Kidney capillary endothelial cell (primary cell): ENCODE measurements at places on chromosomes 12 and 14.

- DNase-seq = no peak
Measured at GRCh38 chr12:54980341-54980740, 4.2 kb downstream of the TESPA1 start.

- DNase-seq = no peak
Measured at GRCh38 chr14:40074169-40074568, 641.9 kb upstream of the FBXO33 start.

GRCh38 chr12:89836026-89836425 is 127.4 kb upstream of the ATP2B1 start:
- DNase-seq = no peak

- DNase-seq = no peak
Measured at GRCh38 chr12:5220099-5220498, 176.4 kb downstream of the KCNA5 start.

- peak; percentile 22 for DNase-seq
Measured at GRCh38 chr14:53325176-53325806, 172.2 kb upstream of the DDHD1 start.

DNA sequence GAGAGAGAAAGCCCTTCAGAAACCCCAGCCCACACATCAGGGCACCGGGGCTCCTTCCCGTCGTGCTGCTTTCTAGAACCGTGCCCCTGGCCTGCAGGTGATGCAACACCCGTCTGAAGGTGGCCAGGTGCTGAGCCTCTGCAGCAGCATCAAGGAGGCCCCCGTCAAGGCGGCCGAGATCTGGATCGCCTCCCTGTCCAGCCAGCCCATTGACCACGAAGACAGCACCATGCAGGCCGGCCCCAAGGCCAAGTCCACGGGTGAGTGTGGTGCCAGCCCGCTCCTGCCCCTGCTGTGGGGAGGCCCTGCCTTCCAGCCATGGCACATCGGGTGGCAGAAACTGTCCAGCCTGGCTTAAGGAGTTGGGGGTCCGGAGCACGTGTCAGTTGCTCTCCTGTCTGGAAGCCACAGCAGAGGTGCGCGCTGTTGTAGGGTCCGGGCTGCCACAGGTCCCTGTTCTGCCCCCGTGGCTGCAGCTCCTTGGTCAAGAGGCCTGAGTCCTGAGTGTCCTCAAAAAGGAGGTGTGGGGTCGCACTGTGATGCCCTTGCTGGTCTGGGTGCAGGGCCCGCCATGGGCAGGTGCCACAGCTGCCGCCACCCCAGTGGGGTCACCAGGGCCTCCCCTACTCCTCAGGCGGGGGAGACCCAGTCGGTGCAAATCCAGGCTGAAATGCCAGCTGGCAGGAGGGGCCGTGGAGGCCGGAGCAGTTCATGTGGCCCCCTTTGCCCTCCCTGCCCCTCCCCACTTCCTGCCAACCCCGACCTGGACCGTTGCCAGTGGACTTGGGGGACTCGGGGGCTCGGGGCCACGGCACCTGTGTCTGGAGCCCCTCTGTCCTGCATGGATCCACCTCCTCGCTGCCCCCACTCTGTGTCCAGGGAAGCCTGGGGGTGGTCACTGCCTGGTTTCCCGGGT is 31.0 kb upstream of the TEX22 start:
- no peak for DNase-seq

- no peak for DNase-seq
Measured at GRCh38 chr14:104879201-104879982, 14.3 kb downstream of the CEP170B start.

DNA sequence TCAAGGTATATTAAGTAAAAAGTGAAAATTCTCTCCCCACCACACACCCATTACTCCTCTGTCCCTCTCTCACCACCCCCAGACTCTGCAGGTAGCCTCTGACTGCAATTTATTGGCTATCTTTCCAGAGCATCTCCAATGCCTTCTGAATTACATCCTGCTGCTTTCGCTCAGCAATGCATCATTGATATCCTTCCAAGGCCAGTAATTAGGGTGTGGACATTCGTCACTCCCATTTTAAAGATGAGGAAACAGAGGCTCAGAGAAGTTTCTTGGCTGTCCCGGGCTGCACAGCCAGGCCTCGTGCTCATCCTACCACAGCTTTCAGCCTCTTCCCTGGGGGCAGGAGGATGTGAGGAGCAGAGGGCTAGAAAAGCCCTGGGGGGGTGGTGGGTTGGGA is 23.6 kb upstream of the PGF start:
- no peak for DNase-seq

GRCh38 chr14:32696325-32697091 is 242.2 kb upstream of the NPAS3 start:
- no peak for DNase-seq

DNA sequence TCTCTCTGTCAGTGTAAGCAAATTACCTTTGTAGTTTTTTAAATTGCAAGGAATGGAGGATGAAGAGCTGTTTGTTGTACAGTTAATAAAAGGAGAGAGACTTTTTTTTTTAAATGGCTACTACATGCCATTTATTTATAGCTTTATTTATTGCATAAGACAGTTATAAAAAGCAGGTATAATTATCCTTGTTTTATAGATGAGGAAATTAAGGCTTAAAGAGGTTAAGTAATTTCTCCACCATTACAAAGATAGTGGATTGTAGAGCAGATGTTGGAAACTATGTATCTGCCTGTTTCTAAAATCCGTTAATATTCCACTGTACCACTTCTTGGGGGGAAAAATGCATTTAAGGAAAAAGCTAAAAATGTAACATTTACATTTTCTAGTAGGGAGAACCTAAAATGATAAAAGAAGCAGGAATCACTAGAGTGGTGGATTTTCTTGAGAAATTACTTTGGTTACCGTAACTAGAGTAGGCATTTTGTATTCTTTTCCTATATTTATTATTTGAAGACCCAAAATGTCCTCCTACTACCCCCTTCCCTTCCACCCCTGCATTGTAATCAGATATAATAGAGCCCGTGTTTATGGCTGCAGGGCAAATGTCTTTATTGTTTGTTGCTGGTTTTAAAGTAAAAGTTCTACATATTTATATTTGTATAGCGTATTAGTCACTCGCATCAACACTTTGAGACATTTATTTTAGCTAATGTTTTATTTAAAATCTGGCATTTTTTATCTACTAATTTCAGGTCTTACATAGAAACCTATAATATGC is 2.3 kb downstream of the SNAPC1 start:
- no peak for DNase-seq

DNA sequence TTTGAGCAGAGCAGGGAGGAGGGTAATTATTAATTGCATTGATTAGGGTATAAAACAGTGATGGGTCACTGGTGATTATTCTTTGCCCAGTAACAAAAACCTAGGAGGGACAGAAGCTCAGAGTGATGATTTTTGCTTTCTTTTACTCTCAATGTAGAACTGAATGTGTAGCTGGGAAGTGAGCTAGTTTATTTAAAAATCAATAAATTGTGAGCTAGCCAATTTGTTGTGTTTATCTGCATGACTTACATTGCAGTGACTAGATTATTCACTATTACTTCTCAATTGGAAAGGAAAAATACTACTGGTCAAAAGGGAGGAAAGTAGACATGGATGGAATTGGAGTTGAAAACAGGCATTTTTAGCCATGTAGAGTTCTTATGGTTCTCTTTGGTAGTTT is 107.1 kb downstream of the PLXNC1 start:
- no peak for DNase-seq

DNA sequence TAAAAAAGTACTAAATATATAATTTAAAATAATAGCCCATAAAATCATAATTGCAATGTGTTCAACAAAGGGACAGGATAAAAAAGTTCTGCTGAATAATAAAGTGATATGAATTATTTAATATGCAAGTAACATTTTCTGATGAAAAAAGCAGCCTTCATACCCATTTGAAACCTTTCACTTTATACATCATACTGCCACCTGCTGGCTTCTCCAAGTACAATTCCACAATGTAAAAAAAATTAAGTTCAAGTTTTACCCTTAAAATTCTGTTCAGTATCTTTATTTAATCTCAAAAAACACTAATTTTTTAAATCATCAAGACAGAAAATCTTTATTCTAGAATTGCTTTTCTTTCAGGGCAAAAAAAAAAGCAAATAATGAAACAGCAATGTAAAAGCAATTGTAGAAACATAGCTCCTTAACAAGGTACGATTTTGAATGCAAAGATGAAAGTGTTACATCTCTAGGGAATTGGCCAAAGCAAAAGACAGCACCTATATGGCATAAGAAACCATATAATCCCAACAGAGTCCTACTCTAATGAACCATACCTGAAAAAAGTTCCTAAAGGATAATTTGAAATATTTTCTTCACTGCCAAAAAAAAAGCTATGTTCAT is 15.0 kb downstream of the MDM1 start:
- DNase-seq = peak; percentile 48

GRCh38 chr12:92055877-92056276 is 89.8 kb downstream of the BTG1 start:
- DNase-seq = no peak

DNA sequence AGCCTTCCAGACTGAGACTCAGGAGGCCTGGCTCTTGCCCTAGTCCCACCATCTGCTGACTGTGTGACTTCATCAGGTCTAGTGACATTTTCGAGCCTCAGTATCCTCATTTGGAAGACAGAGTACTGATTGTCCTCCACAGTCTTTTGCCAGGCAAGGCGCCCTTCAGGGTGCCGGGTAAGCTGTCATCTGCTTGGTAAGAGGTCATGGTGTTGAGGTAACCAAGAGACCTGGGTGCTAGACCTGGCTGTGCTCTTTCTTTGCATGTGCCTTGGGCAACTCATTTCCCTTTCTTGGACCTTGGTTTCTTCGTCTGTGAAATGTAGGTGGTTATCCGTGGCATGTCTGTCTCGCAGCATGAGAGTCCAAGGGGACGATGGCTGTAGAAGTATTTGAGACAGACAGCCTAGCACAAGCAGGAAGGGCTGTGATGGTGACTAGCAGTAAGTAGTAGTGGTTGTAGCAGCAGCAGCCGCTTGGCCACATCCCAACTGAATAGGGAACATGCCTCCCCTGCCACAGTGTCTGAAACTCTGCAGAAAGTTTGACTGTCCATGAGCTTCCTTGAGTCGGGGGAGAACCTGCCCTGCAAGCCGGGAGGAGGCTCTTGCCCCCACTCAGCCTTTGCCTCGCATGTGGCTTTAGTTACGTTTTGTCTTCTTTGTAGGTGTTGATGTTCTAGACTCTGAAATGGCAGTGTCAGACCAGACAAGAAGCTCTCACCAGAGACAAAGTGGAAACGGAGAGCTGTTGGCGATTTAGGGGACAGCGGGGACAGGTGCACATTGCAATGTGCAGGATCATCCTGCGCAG is 40.3 kb downstream of the EVL start:
- DNase-seq = no peak

- no peak for DNase-seq
Measured at GRCh38 chr12:108373111-108373510, 34.0 kb upstream of the CMKLR1 start.

GRCh38 chr14:102993523-102993922 is 63.8 kb downstream of the CDC42BPB start:
- DNase-seq = peak; percentile 55

GRCh38 chr12:76860256-76860655 is 18.6 kb downstream of the CSRP2 start:
- no peak for DNase-seq

- no peak for DNase-seq
Measured at GRCh38 chr12:128920468-128920867, 67.2 kb downstream of the GLT1D1 start.

DNA sequence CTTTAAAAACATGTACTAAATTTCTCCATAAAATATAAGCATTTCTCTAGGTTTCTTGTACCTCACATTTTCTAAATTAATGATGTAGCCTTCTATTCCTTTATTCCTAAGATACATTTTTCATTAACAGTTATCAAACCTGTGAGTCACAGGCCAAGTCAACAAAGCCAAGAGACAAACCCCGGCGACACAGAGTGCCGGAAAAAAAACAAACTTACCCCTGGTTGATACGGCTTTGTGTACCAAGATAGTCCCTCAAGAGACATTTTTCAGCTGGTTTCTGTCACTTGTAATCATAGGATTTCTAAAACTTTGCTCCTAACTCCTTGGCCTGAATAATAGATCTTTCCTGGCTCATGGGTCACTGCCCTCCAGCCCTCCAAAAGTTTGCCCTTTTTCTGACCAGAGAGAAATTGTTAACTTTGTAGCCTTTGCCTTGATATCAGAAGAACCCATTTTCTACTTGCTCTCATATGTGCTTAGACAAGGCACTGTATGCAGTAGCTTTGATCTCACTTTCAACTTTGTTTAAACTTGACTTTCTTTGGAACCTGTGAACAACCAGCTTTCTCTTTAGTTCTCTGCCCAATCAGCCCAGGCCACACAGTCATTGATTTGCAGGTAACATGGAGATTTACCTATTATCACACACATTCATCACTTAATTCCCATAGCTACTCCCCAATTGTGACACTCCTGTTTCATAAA is 172.2 kb downstream of the PRKD1 start:
- DNase-seq = no peak

DNA sequence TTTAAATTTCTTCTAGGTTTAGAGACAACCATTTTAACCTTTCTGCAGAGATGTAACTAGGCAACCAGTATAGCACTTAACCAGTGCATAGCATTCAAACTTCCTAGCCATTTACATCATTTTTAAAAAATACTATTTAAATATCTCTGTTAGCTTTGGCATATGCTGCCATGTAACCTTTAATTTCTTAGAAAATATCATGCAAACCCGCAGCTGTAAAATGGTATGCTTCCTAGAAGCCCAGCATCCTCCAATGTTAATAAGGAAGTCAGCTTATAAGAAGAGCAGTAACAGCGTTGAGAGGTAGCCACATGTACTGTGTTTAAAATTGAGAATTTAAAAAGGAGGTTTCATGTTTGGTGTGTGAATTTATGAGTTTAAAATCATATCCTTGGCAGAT is 22.8 kb downstream of the GNG2 start:
- DNase-seq = no peak

GRCh38 chr14:26856876-26857518 is 259.2 kb upstream of the NOVA1 start:
- DNase-seq = no peak

- DNase-seq = no peak
Measured at GRCh38 chr12:24750263-24750662, 198.6 kb downstream of the BCAT1 start.

- DNase-seq = no peak
Measured at GRCh38 chr14:89444516-89445125, 27.6 kb upstream of the FOXN3 start.

DNA sequence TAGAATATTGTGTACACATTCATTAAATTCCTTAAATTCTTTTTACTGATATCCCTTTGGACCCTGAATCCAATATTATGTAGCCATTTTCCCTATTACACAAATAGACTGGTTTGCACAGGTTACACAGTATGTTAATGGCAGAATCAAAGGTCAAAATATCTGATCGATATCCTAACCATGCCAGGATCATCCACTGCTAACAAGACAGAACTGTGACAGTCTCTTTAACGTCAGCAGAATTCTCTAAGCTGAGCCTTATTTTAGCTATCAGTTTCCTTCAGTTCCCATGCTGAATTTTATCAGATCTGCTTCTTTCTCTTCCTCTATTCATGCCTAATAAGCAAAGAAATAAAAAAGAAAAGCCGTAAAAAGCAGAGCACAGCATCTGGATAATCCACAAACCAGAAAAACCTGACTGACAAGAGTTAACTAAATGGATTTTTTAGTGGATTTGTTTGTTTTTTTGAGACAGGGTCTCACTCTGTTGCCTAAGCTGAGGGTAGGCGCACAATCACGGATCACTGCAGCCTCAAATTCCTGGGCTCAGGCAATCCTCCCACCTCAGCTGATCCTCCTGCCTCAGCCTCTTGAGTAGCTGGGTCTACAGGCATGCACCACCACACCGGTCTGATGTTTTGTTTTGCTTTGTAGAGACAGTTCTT is 130.4 kb downstream of the PAWR start:
- no peak for DNase-seq
